BJ (cell line): ENCODE measurements at places on chromosomes 2 and 18. TPM values are rescaled to one million over a fixed set of nuclear protein-coding genes. Genes with fewer than 3 reads are reported as not detected.
A peak's percentile ranks its signal among the peaks of the same experiment; 100 is the strongest.

GRCh38 chr2:65367524-65367923 lies 64.9 kb downstream of the SPRED2 start:
- DNase-seq: peak; percentile 95

Gene TTR
- not detected in 2 replicates for polyA plus RNA-seq

- no peak for DNase-seq
These were observed 87.1 kb upstream of the TFCP2L1 start for GRCh38 chr2:121372082-121372481.

GRCh38 chr2:170848587-170848986 lies 31.9 kb downstream of the GAD1 start:
- peak; percentile 82 for DNase-seq

Gene MDH1
- polyA plus RNA-seq: 166 and 233 TPM in 2 replicates

DNA sequence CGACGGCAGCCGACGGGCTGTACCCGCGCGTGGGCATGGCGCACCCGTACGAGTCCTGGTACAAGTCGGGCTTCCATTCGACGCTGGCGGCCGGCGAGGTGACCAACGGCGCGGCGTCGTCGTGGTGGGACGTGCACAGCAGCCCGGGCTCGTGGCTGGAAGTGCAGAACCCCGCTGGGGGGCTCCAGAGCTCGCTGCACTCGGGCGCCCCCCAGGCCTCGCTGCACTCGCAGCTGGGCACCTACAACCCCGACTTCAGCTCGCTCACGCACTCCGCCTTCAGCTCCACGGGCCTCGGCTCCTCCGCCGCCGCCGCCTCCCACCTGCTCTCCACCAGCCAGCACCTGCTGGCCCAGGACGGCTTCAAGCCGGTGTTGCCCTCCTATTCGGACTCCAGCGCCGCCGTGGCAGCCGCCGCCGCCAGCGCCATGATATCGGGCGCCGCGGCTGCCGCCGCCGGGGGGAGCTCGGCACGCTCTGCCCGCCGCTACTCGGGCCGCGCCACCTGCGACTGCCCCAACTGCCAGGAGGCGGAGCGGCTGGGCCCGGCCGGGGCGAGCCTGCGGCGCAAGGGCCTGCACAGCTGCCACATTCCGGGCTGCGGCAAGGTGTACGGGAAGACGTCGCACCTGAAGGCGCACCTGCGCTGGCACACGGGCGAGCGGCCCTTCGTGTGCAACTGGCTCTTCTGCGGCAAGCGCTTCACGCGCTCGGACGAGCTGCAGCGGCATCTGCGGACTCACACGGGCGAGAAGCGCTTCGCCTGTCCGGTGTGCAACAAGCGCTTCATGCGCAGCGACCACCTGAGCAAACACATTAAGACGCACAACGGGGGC lies 2.0 kb downstream of the SP9 start:
- no peak for DNase-seq

- no peak for DNase-seq
These were observed 42.6 kb upstream of the HNRNPA3 start for GRCh38 chr2:177169810-177170514.
